ENCODE measurements at places on chromosomes 1 and 21.

DNA sequence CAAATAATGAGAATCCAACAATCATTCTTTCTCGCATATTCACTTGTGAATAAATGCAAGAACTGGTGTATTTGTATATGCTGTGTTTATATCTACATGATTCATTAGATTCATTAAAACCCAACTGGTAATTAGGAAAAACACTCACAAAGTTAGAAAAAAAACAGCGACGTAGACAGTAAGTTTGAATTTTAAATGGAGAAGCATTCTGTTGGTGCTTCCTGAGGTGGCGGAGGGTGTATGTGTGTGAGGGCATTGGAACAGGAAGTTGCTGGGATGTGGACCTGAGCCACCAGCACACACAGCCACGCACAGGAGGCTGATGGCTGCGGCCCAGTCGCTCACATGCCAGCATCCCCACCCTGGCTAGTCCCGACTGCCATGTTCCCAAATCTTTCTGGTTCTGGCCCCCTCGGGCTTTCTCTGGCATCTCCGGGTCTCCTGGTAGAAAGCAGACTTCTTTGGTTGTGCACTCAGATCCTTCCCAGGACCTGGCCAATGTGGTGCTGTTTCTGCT, 121.6 kb upstream of the IRF2BP2 start:
- no peak for DNase-seq

GRCh38 chr1:22371408-22371807, 80.2 kb upstream of the ZBTB40 start:
- DNase-seq = no peak

- DNase-seq = no peak
Measured at GRCh38 chr1:210568631-210569030, 239.9 kb downstream of the HHAT start.

- DNase-seq = peak; percentile 58
Measured at GRCh38 chr1:10867138-10867721, 70.8 kb upstream of the CASZ1 start.

GRCh38 chr21:31659286-31659535, 282 bp upstream of the SOD1 start:
- no peak for DNase-seq

- no peak for DNase-seq
Measured at GRCh38 chr1:202642619-202643291, 67.5 kb downstream of the SYT2 start.

DNA sequence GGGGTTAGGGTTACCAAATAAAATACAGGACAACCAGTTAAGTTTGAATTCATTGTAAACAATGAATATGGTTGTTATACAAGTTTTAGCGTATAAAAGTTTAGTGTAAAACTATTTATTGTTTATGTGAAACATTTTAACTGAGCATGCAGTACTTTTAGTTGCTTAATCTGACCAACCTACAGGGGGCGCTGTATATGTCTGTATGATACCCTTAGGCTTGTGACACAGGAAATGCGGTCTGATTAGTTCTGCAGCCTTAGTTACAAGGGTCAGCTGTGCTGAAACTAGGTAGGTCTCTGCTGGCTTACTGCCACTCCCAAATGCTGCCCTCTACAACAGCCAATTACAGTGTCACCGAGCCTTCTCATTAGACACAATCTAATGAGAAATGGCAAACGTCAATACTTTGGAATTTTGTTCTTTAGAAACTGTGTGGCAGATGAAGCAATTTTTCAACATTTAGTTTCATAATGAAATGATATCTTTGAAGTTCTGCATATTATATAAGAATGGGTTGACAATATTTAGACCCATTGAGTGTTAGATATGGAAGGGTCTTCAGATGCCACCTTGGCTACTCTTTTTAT, 56.2 kb downstream of the NTNG1 start:
- DNase-seq = peak; percentile 24

DNA sequence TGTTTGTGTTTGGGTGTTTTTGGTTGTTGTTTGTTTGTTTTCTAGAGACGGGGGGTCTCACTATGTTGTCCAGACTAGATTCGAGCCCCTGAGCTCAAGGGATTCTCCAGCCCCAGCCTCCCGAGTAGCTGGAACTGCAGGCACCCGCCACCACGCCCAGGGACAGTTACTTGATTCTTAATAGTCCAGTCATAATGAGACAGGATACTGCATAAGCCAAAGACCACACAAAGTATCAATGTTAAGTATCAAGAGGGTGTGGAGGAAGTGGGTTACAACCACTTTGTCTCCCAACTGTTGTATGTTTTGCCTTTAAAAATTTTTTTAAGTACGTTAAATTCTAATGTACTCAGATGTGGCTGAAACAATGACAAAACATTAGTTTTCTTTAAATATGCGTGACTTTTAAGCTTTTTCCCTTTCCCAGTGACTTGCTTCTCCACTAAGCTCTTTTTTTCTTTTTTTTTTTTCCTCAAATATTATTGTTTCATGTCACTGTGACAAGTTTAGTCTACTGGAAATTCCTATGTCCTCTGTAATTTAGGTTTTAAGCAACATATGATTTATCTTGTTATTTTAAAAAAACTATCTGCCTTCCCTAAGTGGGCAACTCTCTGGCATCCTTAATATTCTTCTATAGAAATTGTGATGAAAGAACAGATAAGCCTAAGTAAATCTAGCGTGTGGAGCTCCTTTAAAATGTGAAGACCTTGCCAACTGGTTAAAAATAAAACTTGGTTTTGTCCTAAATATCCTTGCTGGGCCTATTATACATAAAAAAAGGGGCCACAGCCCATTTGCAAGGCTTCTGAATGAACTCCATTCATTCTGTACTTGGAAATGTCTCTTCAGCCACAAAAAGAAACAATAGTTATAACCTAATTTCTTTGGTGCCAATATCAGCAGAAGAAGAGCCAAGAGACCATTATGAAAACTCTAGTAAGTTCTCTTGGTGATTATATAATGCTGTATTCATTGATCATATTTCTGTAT, 56.2 kb upstream of the DPH5 start:
- no peak for DNase-seq

DNA sequence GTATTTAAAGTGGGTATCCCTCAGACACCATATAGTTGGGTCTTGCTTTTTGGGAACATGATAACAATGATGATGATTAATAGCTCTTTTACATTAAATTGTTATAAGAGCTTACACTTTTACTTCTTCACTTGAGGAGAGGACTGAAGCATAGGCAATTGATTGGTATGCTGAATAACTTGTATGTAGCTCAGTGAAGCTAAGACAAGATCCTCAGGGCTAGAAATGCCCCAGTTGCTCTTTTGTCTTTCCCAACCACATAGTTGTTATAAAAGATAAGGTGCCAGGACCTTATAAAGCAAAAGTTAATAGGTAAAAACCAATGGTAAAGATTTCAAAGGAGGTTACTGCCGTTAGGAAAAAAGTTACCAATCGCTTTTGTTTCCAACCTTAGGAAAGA, 123.4 kb downstream of the KCNK1 start:
- no peak for DNase-seq

DNA sequence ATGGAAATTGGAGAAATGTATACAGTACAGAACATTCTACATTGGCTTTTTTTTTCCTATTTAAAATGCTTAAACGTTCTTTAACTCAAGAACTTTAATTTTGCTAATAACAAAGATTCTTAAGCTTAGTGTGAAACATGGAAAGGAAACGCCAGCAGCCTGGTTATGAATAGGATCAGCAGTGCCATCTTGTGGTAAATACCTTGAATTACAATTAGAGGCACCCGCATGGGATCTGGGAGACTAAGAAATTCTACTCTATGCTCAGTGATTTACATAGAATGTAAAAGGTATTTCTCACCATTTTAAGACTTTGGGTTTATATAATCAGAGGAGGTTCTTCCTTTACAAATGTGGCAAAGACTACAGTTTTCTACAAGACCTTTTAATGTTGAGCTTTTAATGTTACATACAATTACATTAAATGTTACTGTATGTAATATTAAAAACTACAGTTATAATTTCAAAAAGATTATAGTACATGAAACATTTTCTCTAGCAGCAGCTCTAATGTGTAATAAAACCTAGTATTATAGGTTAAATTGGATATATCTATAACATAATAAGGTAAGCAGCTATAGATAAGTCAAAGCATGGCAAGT, 32.1 kb upstream of the APOBEC4 start:
- DNase-seq = peak; percentile 56

GRCh38 chr1:173775578-173776226, 48.8 kb upstream of the DARS2 start:
- DNase-seq = no peak

DNA sequence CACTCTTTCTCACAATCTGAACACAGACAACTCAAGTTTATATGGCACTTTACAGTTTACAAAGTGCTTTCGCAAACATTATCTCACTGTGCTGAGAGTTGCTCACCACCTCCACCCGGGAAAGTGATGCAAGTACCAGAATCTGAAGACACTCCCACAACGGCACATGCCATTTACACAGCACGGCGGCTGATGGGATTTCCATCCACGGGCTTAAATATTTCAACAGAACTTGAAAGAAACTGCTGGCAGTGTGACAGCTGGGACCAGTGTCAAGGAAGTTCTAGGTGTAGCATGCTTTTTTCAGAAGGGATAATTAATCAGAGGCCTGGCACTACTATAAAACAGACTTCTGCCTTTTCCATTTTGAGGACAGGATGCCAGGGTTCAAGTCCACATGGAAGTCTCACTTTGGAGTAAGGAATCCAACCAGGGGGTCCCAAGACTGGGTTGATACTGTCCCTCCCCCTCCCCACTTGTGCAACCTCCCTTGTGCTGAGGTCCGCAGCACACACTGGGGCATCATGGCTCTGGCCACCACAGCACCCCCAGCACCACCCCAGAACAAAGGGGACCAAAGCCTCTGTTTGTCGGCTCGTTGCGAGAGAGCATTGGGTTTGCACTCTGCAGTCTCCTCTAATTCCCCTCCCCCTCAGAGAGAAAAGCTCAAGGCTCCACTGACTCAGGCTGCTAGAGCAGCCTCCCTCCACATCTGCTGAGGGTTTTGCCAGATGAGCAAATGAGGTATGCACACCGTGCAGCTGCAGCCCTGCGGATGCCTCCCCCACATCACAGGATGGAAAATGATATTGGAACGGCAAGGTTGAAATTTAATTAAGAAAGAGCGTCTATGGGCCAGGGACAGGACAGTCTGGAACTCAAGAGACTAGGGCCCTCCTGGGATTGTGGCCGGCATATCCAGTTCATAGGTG, 154.9 kb downstream of the TGFBR3 start:
- peak; percentile 23 for DNase-seq

DNA sequence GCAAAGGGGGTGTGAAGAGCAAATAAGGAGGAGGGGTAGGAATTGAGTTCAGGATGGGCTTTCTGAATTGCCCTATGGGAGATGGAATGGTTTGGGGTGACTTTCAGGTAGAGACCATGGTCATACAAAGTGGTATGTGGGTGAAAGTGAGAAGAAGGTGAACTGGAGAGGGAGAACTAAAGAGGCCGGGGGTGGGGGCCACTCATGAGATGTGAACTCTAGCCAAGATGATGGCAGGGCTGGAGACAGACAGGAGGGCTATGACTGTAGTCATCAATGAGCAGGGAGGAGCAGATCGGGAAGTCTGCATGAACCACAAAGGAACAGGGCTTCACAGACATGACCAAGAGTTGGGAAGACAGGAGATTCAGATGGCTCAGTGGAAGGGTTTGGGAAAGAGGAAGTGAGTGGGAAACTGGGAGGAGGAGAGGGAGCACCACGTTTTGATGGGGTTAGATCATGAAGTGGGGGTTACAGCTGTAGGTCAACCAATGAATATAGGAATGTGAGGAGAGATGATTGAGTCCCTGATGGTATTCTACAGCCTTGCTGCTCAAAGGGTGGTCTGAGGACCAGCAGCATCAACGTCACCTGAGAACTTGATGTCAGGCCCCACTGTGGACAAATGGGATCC, 20.7 kb upstream of the LRRC8D start:
- no peak for DNase-seq

DNA sequence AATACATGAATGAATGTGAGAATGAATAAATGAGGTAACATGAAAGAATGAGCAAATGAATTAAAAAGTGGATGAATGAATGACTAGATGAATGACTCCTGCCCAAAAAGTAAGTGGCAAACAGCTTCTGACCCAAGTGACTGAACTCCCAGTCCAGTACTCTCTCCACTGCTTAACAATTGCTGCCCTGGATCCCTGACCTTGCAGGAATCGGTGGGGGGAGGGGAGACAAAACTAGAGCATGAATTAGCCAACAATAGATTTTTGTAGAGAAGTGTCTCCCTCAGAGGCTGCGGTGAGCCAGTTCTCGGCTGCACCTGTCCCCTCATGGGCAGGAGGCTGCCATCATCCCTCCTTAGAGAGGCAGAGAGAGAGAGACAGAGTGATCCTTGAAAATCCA, 5.9 kb upstream of the GRIK3 start:
- DNase-seq = no peak

DNA sequence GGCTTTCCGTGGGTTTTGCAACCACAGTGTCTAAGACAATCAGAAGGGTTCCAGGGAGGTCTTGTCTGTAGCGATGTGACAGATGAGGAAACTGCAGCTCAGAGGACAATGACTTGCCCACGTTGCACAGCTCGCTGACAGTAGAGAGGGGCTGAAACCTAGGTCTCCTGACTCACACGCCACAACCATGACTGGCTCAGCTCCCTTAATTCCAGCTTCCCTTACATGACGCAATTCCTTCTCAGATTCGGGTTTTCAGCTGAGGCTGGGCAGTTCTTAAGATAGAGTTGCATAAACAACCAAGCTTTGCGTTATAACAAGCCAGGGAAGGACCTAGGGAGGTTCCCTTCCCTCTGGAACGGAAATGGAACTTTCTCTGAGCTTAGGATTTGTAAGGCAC, 36.3 kb downstream of the DHCR24 start:
- DNase-seq = peak; percentile 92

- DNase-seq = no peak
Measured at GRCh38 chr21:33993286-33994231, 78.0 kb upstream of the ATP5PO start.

- no peak for DNase-seq
Measured at GRCh38 chr1:13992489-13993285, 292.7 kb downstream of the PRDM2 start.

DNA sequence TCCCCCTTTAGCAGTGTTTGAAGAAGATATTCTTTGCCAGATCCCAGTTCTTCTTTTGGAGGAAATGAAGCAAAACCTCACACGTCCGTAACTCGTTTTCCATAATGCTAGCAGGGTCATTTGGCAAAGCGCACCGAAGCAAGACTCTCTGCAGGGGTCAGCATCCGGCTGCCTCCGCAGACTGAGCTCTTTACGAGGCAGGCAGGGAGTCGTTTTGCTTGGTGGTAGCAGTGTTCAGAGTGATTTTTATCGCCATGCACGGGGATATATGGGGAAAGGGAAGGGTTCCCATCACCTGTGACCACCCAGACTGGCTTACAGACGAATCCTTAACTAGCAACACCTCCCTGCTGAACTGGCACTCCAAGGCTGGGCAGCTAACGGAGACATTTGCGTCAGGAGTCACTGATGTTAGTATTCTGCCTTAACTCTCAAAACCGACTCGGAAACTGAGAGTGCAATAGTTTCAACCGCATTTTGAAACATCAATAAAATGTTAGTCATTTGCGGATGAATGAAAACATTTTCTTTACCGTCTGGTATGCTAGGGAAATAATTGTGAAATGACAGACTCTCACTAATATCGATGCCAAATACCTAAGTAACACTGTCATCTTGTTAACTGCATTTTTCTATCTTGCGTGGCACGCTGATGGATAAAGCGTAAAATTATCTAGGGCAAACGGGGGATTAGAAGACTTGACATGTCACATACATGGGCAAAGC, 2.2 kb upstream of the NEGR1 start:
- DNase-seq = peak; percentile 98
